Foreskin keratinocyte (primary cell): ENCODE measurements at places on chromosomes 12 and 14. TPM values are rescaled to one million over a fixed set of nuclear protein-coding genes. Genes with fewer than 3 reads are reported as not detected.

Gene TMCC3
- 4.0 and 4.9 TPM in 2 replicates for polyA plus RNA-seq

Gene RNASE3
- not detected in 2 replicates for polyA plus RNA-seq

Gene HOTAIR
- polyA plus RNA-seq, result 4.8 and 7.8 TPM in 2 replicates

Gene EPS8
- 0.62 and 1.3 TPM in 2 replicates for polyA plus RNA-seq

Gene KRT82
- not detected in 2 replicates for polyA plus RNA-seq

Gene RPL10L
- not detected in 2 replicates for polyA plus RNA-seq

Gene TMEM116
- 3.5 and 4.2 TPM in 2 replicates for polyA plus RNA-seq

Gene MGAT4C
- not detected in 2 replicates for polyA plus RNA-seq
